ENCODE measurements at places on chromosomes 7 and 10.

DNA sequence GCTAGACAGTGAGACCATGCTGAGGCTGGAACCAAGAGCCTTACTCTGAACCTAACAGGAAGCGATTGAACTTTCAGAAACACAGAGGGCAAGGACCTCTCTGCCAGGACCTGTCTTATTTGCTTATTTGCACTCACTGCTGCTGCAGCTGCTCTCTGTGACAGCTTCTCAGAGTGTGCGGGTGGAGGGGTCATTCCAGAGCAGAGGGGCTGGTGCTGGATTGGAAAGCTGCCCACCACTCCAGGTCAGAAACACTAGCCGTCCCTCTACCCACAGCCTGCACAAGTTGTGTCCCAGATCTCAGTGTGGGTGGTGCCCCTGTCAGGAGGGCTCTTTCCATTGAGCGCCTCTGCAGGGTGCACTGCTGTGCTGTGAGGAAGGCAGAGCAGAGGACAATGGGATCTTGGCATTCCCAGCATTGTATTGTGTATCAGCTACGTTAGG lies 126.2 kb downstream of the CCNY start:
- no peak for DNase-seq

DNA sequence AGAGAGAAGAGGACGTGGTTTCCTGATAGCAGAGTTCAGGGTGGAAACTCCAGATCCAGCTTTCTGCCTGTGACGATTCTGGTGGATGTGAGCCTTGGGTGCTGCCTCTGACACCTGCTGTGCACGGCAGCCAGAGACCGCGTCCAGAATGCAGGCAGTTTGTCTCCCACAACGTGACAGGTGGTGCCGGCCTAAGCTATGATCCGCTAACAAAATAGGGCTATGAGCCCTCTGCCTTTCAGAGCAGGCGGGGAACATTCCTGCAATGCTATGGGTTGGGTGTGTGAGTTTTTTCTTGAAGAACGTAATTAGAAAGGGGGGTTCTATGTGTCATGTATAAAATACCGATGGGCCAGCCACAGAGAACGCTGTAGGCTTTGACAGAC lies 297.3 kb upstream of the PRKCQ start:
- DNase-seq: no peak

GRCh38 chr10:7458556-7458955 lies 47.7 kb upstream of the SFMBT2 start:
- no peak for DNase-seq

DNA sequence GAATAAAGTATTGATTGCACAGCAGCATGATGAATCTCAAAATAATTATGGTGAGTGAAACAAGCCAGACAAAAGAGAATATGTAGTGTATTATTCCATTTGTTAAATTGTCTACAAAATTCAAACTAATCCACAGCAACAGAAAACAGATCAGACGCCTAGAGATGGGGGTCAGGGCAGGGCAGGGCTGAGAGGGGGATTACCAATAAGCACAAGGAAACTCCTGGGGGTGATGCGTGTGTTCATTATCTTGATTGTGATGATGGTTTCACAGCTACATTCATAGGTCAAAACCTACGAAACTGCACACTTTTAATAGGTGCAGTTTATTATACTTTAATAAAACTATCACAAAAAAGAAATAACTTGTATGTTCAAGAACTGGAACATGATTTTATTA lies 132.7 kb upstream of the CDK6 start:
- no peak for DNase-seq

GRCh38 chr7:17472939-17473338 lies 174.5 kb downstream of the AHR start:
- DNase-seq: no peak

DNA sequence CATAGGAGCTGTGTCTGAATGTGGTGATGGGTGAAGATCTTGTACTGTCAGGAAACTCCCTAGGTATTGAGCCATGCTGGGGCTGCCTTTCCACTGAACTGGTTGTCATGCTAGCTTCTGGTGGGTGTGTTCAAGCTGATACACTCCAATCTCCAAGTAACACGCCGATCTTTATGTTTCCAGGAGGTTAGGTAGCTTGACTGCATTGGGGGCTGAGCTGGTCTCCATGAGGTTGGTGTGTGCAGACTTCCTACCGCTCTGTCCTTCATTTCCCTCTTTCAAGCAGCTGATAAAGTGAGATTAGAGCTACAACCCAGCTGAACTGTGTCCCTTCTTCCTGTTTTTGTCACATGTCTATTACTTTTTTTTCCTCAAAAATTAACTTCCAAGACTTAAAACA lies 265.5 kb downstream of the ANKRD30A start:
- no peak for DNase-seq

- DNase-seq: no peak
These were observed 40.1 kb upstream of the SLC29A3 start for GRCh38 chr10:71278691-71279588.

- DNase-seq: no peak
These were observed 1.4 kb downstream of the C10orf71 start for GRCh38 chr10:49300140-49300974.

DNA sequence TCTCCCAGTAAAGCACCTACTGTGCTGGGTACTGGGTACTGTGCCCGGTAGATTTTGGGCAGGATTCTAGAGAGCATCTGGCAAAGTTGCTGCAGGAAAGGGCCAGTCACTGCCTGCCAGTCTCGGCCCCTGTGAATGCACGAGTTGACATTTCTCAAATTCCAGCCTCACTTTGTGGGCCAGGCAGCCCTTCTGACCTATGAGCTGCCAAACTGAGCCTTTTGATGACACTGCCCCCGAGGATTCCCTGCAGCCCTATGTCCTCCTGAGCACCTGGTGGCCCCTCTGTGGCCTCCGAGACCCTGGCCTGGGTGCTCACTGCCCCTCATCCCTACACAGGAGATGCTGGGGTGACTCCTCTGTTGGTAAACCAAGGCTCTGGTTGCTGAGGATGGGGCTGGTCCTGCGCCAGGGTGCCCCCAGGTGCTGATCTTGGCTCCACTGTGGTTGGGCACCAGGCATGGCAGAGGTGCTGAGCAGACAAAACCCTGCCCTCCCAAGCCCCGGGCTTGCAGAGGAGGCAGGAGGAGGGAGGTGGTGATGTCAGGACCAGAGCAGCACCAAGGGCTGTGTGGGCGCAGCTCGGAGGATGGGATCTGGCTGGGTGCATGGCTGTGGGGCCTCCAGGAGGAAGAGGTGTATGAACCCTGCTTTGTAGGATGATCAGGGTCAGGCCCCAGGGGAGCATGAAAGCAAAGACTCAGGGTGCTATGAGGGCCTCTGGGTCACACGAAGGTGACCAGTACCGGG lies 16.2 kb downstream of the LHPP start:
- no peak for DNase-seq

DNA sequence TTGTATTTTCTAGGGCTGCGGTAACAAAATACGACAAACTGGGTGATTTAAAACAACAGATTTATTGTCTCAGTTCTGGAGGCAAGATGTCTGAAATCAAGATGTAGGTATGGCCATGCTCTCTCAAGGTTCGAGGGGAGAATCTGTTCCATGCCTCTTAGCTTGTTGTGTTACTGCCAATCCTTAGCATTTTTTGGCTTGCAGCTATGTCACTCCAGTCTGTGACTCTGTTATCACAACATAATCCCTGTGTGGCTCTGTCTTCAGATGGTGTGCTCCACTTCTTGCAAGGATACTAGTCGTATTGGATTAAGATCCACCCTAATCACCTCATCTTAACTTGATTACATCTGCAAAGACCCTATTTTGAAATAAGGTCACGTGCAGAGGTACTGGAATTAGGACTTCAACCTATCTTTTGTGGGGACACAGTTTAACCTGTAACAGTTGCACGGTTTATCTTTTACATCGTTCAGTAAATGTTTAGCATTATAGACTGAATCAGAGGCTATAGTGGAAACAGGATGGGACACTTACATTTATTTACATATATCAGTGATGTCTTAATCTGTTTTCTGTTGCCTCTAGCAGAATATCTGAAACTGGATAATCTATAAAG lies 3.1 kb downstream of the C1GALT1 start:
- no peak for DNase-seq

DNA sequence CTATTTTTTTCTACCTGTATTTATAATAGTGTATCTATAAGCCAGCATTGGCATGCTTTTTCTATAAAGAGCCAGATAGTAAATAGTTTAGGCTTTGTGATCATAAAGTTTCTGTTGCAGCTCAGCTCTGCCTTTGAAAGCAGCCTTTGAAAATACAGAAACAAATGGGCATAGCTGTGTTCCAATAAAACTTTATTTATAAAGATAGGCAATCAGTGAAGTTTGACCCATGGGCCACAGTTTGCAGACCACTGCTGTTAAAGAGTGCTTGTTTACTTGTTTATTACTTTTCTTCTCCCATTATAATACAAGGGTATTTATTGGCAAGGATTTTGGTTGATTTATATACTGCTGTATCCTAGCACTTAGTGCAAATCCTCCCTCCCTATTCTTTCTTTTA lies 72.5 kb downstream of the SRI start:
- DNase-seq: no peak

DNA sequence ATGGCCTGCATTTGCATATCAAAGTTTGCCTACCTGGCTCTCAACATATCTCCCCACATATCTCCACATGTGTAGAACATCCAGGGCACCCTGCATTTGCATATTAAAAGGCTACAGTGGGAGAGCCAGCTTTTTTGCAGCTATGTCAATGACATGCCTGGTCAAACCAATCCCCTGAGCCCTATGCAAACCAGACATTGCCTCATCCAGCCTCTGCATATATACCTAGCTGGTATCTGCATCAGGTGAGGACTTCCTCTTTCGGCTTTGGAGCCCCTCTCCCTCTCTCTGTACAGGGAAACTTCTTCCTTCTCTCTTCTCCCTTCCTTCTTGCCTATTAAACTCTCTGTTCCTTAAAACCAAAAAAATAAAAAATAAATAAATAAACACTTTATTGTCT lies 142.7 kb upstream of the STEAP4 start:
- no peak for DNase-seq

DNA sequence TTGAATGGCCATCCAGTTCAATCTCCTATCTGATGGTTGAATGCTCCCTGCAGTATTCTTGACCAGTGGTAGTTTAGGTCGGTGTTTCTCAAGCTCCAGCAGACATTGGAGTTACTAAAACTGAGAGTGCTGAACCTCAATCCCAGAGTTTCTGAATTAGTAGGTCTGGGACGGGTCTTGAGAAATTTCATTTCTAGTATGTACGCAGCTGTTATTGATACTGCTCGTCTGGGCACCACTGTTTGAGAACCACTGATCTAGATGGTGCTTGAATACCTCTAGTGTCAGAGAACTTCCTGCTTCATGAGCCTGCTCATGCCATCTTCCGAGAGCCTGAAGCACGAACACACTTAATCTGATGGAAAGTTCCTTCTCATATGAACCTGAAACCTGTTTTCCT lies 99.4 kb upstream of the CREB5 start:
- no peak for DNase-seq

GRCh38 chr7:30306976-30307375 lies 22.6 kb downstream of the ZNRF2 start:
- no peak for DNase-seq

- peak; percentile 65 for DNase-seq
These were observed 3.9 kb downstream of the NFKB2 start for GRCh38 chr10:102399217-102400021.

DNA sequence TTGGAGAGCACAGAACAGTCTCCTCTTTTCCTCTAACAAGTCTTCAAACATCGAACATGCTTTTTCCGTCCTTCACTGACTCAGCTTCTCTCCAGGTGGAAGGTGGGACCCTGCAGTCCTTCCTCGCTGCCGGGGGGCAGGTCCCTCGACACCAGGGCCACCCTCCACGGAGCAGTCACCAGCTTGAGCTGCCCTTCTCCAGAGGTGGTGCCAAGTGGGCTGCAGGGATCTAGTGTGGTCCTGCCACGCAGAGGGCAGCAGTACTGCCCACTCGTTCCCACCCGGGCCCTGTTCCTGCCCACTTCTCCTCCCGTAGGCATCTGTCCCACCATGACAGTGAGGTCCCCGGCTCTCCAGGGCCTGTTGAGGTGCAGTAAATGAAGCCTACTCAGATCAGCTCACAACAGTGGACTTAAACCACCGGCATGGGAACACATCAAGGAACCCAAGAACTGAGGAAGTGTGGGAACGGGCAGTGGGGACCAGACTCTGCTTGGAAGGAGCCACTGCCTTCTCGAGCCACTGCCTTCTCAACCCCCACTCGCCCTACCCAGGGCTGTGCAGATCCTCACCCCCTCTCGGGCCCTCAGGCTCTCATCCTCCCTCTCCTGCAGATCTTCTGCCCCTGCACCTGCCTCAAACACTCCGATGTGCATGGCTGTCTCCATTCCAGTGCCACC lies 153.9 kb downstream of the OAT start:
- DNase-seq: no peak

DNA sequence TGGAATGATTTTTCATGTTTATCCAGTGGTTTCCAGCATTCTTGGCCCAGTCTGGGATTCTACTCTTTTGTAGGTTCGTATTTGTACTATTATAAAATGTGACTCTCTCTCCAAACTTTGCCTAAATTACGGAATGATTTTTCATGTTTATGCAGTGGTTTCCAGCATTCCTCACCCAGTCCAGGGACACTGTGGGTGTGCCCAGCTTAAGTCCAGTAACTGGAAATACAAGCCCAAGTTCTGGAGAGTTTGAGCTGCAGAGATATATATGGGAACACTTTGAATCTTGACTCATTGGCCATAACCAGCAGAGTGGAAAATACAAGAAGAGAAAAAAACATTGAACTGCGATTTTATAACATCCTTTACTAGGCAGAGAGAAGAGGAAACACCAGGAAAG lies 5.9 kb upstream of the MAGI2 start:
- no peak for DNase-seq

- DNase-seq: no peak
These were observed 7.8 kb downstream of the ZNF862 start for GRCh38 chr7:149846021-149846420.

DNA sequence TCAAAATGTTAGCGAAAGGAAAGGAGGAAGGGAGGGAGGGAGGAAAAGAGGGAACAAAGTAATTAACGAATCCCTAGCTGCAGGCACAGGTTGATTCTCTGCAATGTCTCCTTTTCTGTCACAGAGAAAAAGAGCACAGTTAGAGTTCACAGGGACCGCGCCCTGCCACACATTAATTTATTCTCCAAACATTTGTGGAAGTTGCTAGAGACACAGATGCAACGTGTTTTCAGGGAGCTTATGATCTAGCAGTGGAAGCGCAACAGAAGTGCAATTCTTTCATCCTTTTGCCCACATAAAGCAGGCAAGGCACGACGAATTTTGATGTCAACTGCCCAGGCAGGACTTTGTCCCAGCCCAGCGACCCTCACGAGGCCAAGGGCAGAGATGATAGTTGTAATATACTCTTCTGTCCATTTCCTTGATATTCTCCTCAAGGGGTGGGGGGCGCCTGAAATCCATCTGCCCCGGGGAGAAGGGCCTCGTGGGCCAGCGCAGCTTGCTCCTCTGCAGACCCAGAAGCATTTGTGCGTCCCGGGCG lies 101.7 kb upstream of the ZNF438 start:
- DNase-seq: no peak

GRCh38 chr7:134593530-134594392 lies 44.9 kb downstream of the AKR1B15 start:
- no peak for DNase-seq

GRCh38 chr10:61871487-61871886 lies 30.0 kb upstream of the ARID5B start:
- DNase-seq: no peak

- DNase-seq: no peak
These were observed 109.5 kb downstream of the PARP12 start for GRCh38 chr7:139953229-139953628.

All from NCI-H1436 (cell line).